ENCODE measurements at places on chromosomes 1 and 21.

DNA sequence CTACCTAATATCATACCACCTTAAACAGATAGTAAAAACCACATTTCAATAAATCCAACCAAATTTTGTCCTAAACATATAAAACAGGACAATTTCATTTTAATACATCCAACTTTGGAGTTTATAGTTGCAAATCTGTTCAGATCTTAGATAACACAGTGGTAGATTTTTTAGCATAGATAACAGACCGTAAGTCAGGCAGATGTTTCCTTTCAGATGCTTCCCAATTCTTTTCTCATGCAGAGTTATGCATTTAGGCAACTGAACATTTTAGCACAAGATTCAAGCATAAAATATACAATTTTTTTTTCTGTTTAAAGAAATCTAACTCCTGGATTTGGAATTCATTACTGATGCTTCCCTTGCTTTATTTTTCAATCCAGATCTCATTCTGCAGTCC is 156.5 kb upstream of the ZNHIT6 start:
- no peak for DNase-seq

DNA sequence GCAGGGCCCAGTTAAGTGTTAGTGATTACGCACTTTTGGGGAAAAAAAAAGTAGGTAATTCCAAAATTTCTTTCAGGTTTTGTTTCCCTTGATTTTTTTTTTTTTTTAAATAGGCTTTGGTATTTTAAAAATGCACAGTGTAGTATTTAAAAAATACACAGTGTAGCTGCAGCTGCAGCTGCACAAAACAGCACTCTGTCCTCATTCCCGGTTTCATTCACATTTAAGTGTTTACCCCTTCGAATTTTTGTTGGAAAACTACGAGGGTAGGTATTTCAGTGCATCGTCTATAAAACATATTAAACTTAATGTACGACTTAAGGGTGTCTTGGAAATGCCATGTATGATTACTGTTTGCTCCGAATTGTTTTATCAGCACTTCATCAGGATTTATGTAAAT is 3.4 kb downstream of the NEK7 start:
- no peak for DNase-seq

- no peak for DNase-seq
Measured at GRCh38 chr1:3945222-3945621, 45.1 kb upstream of the C1orf174 start.

DNA sequence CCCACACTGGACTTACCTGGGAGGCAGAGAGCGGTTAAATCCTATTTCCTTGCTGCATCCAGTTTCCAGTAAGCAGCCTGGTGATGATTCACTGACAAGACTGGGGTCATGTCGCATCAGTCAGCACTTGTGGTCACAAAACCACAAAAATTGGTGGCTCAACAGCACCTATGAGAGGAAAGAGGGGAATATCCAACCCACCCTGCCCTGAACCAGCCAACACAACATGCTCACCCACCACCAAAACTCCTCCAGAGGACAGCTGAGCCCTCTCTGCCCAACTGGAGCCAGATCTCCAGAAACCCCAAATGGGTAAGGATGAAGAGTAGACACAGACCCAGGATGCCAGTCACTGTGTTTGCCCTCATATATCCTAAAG is 64.0 kb downstream of the CD46 start:
- no peak for DNase-seq

DNA sequence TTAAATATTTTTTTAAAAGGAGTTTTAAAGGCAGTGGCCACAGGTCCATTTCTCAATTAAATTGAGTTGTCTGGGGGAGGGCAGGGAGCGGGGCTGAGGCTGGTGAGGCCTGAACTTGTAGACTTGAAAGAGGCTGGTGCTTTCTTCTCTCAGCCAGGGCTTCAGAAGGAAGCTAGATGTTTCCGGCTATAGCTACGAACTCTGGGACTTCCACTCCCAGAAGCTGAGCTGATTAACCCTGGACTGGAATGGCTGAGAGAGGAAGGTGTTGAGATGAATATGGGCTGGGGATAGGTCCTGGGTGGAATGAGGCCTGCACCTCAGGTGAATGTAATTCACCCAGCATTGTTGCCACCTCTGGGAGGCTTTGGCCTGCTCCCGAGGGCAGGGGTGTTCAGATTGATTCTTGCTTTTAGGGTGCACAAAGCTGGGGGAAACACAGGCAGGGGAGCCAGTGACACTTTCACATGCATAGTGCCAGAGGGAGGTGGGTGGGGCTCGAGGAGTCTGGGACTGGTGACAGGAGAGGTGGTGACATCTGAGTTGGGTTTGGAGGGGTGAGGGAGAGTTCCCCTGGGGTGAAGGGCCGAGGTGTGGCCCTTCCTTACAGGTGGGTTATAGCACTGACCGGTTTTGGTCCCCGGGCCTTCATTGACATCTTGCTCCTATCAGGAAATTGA is 18.2 kb downstream of the LDLRAP1 start:
- DNase-seq, result no peak

DNA sequence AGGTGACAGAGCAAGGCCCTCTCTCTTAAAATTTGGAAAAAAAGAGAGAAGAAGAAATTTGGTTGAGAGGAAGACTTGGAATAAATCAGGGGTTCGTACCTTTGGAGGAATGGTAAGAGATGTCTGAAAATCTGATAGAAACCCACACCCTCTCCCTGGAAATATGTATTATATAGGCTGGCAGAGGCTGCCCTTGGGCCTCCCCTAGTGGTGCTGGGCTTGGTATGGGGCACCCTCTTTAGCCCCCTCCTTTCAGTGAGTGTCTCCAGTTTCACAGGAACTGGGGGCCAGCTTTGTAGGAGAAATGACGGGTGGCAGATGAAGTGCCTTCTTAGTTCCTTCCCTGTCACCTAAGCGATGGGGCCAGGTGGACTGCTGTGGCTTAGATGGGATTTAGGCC is 82.9 kb upstream of the SLC2A1 start:
- no peak for DNase-seq

DNA sequence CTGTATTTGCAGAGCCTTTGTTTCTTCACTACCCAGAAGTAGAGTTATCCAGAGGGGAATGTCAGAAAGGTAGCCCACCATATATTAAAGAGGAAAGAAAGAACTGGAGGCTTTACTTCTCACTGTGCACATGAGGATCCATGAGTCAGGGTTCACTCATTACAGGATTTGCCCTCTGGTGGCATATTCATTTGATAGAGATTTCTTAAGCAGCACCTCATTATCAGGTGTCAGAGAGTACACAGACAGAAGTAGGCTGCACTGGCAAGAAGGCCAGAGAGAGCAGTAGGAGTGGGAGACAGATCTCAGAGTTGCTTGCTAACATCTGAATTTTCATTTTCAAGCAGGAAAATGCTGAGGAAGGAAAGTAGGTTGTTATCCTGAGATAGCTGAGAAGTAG is 123.8 kb downstream of the PIK3R3 start:
- DNase-seq, result no peak

DNA sequence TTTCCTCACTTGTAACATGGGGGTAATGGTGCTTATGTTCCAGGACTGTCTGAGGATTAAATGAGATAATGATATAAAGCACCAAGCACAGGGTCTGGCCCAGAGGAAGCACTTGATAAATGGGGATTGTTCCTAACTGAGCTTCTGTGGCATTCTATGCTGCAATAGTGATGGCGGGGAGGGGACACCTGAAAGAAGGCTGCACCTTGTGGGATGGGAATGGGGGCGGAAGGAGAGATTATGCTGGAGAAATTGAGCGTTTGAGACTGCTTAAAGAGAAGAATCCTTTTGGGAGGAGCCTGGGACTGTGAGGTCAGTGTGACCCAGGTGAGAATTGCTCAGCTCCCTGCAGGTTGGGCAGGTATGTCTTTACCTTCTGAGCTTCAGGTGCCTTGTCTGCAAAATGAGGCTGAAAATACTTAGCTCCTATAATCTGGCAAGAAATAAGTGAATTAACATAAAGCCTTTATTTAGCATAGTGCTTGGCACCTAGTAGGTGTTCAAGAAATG is 55.9 kb upstream of the CTPS1 start:
- DNase-seq, result no peak

DNA sequence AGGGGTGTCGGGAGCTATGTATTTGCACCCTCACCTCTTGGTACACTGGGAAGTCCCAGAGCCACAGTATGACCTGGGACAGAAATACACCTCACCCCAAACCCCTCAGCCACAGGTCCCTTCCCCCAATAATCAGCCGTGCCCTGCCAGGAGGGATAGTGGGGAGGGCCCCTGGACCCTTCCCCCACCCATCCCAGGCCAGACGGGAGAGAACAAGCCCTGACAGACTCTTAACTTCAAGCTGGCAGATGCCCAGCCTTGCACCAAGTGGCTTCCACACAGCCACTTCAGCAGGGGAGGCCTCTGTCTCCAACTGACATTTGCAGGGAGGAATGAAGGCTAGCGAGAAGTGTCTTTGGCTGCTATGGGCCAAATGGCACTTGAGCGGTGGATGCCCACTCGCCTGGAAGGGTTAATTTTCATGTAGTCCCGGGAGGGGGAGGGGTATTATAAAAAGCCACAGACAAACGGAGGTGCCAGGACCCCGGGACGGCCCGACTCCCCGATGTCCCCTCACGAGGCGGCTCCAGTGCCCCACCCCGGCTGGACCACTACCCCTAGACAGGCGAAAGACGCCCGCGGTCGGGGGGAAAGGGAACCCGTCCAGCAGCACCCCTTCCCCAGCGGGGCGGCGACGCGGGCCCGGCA is 495 bp downstream of the SYNC start:
- no peak for DNase-seq

DNA sequence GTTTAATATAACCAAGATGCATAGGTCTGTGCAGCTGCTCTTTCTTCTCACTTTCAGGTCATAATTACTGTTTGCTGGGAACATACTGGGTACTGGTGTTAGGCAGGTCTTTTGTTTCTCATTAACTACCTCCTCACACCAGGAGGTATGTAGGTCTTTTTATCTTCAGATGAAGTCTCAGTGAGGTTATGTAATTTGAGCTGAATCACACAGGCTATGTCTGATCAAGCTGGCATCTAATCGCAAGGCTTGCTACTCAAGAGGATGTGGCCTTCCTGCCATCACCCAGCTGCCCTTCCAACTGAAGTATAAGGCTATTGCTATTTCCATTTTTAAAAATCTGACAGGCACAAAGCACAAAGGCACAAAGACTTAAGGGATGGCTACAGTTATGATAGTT is 96.4 kb downstream of the RUNX1 start:
- DNase-seq, result no peak

- DNase-seq, result peak; percentile 98
Measured at GRCh38 chr1:15885701-15886610, 38.4 kb downstream of the SPEN start.

DNA sequence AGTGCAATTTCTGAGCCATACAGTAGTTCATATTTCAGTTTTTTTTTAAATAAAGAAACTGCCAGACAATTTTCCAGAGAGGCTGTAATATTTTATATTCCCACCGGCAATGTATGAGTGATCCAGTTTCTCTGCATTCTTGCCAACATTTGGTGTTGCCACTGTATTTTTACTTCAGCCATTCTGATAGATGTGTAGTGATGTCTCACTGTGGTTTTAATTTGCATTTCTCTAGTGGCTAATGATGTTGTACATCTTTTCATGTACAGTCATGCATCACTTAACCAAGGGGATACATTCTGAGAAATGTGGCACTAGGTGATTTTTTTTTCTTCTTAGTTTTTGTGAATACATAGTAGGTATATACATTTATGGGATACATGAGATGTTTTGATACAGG is 99.6 kb downstream of the CENPF start:
- DNase-seq, result no peak

- DNase-seq, result no peak
Measured at GRCh38 chr1:32770741-32771548, 46.2 kb downstream of the YARS1 start.

GRCh38 chr1:226407497-226408284 is at the start of gene PARP1:
Gene PARP1, minus strand, starts transcription at chr1:226408093. Its CDS starts 164 bp downstream, at chr1:226407929.
- peak; percentile 83 for DNase-seq

- no peak for DNase-seq
Measured at GRCh38 chr1:31196685-31197084, 43.0 kb downstream of the NKAIN1 start.

GRCh38 chr21:43782431-43783097 is 6.5 kb upstream of the CSTB start:
- no peak for DNase-seq

- DNase-seq, result no peak
Measured at GRCh38 chr1:224058303-224058702, 55.6 kb upstream of the FBXO28 start.

DNA sequence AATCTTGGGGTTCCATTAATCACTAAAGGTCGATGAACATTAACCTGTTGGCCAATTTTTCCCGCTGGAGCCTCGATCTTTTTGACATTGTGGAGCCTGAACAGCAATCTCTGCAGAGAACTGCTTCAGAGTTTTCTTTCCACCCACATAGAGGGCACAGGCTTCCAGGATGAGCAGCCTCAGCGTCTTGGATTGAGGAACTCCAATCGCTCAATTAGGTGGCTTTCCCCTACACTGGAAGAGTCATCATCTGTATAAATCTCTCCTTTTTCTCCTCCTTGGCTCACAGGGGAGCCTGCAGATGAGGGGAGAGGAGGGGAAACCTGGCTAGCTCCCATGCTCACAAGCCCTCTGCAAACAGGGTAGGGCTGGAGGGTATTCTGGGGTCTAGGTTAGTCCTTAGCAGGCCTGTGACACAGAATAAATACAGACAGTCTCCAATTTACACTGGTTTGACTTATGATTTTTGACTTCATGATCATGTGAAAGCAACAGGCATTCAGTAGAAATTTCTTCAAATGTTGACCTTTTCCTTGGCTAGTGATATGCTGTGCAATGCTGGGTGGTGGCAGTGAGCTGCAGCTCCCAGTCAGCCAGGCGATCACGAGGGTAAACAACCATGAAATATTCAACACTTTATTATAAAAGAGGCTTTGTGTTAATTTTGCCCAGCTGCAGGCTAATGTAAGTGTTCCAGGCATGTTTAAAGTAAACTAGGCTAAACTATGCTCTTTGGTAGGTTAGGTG is 80.8 kb downstream of the PGBD5 start:
- no peak for DNase-seq

DNA sequence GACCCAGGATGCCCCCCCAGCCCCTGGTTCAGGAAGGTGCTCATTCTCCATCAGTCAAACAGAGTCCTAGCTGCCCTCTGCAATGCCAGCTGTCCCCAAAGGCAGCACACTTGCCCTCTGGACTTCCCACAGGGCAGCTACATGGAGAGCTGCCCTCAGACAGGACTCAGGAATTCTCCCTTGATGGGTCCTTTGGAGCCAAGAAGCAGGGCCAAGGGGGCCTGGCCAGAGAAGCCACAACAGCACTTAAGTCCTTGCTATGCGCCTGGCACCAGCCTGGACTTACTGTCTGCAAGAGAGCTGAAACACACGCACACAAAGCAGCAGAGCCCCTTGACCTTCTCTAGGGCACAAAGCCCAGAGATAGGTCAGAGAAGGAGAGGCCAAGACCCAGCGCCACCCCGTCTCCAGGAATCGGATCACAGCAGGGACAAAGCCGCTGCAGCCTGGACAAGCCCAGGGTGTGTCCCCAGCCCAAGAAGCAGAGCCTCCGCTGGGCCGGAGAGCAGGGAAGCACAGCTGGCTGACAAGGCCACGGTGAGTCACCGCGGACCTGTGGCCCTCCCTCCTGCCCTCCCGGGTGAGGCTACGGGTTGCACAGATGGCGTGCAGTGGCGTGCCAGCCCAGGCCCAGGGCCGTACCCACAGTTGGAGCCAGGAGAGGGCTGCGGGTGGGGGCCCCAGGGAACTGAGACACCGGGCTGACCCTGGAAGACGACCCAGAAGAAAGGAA is 1.7 kb downstream of the WNT9A start:
- no peak for DNase-seq

All from right lung (tissue), 10 donors.